ENCODE measurements at places on chromosomes 3 and 15.
A peak's percentile ranks its signal among the peaks of the same experiment; 100 is the strongest.

DNA sequence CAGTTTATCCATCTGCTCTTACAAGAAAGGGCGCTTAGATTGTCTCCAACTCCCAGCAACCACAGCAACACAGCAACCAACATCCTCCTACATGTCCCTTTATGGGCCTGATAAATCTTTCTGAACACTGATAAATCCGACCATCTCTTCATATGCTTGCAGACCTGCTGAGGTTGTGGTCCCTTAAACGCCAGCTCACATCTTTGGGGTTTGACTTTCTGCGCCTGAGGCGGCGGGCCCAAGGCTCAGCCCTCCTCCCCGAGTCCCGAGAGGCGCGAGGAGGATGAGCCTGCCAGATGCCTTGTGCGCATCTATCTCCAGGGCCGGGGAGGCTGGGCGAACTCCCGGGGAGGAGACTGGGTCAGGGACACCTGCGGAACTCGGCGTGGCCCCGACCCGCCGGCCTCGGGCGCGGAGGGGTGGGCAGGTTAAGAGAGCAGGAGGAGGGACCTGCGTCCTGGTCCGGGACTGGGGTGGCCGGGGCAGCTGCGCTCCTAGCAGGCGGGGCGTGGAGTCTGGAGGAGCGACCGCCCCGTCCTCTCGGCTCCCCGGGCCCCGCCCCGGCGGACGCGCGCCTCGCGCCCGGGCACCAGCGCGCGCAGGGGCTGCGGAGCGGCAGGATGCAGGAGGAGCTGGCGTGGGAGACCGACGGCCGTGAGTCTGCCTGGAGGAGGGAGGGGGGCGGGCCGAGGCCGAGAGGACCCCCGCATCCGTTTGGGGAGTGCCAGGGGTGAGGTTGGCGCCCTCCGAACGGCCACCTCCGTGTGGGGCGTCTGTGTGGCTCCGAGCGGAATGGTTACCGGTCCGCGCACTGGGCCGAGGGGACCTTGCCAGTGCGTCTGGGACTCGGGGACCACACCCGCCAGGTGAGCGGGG lies at the start of gene ANKDD1A:
ANKDD1A (plus strand) TSS at position 592 of the 876 bp plus-strand sequence; CDS start at position 621, 29 bp downstream.
- H3K36me3 ChIP-seq: no peaks in the 10 kb centered on the region
- peak within 1 kb of the TSS; percentile 81 for H3K4me3 ChIP-seq
- no peak within 1 kb of the TSS for H3K27ac ChIP-seq
- H3K4me1 ChIP-seq: peaks cover 8% of the 10 kb centered on the region
- peaks cover 24% of the 10 kb centered on the region for H3K27me3 ChIP-seq

- H3K4me3 ChIP-seq: no peak overlapping the region
- no peaks in the 10 kb centered on the region for H3K4me1 ChIP-seq
- H3K36me3 ChIP-seq: no peaks in the 10 kb centered on the region
These were observed 45.7 kb upstream of the ADGRG7 start for GRCh38 chr3:100563652-100564211.

DNA sequence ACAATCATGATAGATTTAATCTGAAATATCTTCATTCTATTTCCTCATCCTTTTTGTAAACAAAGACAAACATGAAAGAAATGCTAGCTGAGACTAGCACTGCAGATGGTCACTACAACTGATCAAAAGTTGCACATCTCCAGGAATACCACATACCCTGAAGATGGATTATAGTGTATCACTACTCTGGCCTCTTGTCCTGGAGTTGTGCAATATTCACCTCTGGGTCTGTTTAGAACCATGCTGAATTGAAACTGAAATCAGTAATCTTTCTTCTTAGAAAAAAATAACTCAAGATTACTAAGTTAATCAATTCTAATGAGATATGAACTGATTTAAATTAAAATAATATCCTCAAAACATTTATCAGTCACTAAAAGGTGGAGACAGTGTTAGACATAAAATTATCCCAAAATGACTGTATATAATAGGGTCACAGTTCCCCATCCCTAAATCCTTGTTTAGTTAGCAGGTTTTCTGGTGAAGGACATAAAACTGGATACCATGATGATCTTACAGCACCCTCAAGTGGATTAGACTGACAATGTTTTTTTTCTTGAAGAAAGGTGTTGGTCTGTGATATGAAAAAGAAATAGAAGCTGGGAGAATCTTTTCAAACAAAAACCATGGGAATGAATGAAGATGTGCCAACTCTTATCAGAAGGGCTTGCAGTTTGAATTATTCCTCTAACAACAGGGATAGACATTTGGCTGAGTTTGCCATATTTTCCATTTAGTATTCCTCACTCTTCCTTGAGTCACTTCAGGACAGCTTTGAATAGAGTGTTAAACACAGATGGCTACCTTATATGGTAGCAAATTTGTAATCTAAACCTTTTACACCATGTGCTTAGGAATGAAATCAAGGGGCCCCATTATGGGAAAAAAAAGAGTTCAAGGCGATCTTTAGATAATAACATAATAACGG lies 7.1 kb upstream of the TTC14 start:
- no peak overlapping the region for H3K4me3 ChIP-seq
- no peaks in the 10 kb centered on the region for H3K4me1 ChIP-seq
- no peak for DNase-seq
- peaks cover 27% of the 10 kb centered on the region for H3K27me3 ChIP-seq
- no peaks in the 10 kb centered on the region for H3K36me3 ChIP-seq

DNA sequence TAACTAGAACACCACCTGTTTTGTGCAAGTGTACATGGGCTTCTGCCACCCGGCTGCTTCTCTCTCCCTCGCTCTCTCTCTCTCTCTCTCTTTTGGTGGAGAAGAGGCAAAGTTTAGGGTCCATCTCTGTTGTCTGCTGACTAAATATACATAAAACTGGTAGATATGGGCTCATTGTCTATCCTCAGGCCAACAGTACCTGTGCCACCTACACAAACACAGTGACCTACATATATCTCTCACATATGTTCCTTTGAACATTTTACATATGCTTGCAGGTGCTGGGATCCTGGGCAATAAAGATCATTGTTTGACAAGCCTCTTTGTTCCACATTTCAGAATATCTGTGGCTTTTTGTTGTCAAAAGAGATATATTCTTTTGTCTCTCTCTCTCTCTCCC lies 256.3 kb upstream of the KCNH8 start:
- DNase-seq: no peak
- no peaks in the 10 kb centered on the region for H3K36me3 ChIP-seq
- peaks cover 34% of the 10 kb centered on the region for H3K4me1 ChIP-seq
- H3K27me3 ChIP-seq: peaks cover 20% of the 10 kb centered on the region
- H3K4me3 ChIP-seq: no peak overlapping the region
- no peak overlapping the region for H3K27ac ChIP-seq

DNA sequence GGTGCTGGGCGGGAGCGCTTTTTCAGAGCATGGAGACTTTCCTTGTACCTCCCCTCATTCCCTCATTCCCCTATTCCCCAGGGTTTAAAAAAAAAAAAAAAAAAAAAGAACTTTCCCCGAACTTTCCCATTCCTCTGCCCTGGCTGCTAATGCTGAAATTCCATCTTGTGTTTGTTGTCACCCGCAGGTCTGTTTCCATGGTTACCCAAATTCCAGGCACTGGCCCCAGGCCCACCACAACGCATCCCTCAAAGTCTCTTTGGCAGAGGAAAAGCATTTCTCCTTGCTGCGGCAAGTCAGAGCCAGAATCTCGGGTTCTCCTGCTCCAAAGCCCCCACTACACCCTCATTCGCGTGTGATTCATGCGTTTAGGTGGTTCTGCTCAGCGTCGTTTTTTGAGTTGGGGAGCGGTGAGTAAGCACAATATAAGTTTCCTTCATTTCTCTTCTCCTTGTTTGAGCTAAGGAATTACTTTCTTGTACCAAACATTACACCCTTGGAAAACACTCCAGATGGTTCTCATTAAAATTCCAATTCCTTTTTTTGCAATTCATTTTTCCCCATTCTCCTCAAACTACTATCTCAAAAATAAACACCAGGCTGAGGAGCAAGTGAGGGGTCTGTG lies 21.6 kb downstream of the ANAPC13 start:
- H3K36me3 ChIP-seq: no peaks in the 10 kb centered on the region
- H3K27me3 ChIP-seq: peaks cover 12% of the 10 kb centered on the region
- H3K27ac ChIP-seq: no peak overlapping the region
- H3K4me1 ChIP-seq: no peaks in the 10 kb centered on the region

GRCh38 chr3:74351213-74351612 lies 263.2 kb downstream of the CNTN3 start:
- no peaks in the 10 kb centered on the region for H3K27me3 ChIP-seq
- no peaks in the 10 kb centered on the region for H3K36me3 ChIP-seq
- H3K27ac ChIP-seq: no peak overlapping the region

GRCh38 chr3:101228441-101228840 lies 91.9 kb downstream of the IMPG2 start:
- DNase-seq: no peak
- H3K27me3 ChIP-seq: no peaks in the 10 kb centered on the region
- H3K36me3 ChIP-seq: no peaks in the 10 kb centered on the region
- H3K27ac ChIP-seq: no peak overlapping the region

- no peak overlapping the region for H3K4me3 ChIP-seq
- H3K36me3 ChIP-seq: no peaks in the 10 kb centered on the region
- no peak overlapping the region for H3K27ac ChIP-seq
- H3K27me3 ChIP-seq: peaks cover 9% of the 10 kb centered on the region
- peaks cover 3% of the 10 kb centered on the region for H3K4me1 ChIP-seq
These were observed 67.6 kb downstream of the ABTB1 start for GRCh38 chr3:127740136-127740915.

DNA sequence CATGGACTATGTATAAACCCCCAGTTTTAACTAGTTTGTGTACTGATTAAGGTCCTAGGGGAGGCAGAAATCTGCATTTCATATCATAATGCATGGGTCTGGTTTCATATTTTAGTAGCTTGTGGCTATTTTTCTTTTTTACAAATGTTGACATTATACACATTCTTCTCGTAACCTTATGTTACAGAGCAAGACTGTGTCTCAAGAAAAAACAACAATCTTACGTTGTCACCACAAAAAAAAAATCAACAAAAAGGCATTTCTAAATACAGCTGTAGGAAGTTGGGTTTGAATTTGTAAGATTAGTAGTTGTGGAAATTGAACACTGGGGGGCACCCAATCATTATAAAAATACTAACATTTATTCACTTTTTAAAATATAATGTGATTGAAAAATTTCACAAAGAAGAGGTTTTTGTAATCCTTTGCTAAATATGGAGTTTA lies 17.9 kb downstream of the SERP1 start:
- no peak overlapping the region for H3K4me3 ChIP-seq
- DNase-seq: no peak
- peaks cover 23% of the 10 kb centered on the region for H3K27me3 ChIP-seq
- no peaks in the 10 kb centered on the region for H3K36me3 ChIP-seq
- peaks cover 6% of the 10 kb centered on the region for H3K4me1 ChIP-seq

DNA sequence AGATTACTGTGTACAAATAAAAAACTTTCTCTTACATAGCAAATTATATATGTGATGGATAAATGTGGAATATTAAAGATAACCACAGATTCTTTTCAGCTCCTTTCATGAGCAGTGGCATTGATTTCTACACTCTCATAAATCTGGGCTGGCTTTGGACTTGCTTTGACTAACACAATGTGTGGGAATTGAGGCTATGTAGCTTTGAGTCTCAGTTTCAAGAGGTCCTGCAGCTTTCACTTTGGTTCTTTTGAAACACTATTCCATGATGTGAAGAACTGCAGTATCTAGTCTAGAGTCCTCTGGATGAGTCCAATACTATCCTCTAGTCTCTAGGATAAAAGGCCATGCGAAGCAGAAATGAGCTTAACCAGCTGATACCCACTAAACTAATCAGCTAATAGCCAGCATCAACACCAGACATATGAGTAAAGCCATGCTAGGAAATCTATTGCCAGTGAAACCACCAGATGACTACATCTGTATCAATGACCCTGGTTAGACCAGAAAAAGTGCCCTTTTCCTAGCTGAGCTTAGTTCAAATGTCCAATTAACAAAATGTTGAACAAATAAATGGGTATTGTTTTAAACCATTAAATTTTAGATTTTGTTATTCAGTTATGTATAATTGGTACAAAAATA lies 274.9 kb upstream of the ZPLD1 start:
- no peaks in the 10 kb centered on the region for H3K36me3 ChIP-seq
- DNase-seq: no peak
- H3K27me3 ChIP-seq: no peaks in the 10 kb centered on the region

DNA sequence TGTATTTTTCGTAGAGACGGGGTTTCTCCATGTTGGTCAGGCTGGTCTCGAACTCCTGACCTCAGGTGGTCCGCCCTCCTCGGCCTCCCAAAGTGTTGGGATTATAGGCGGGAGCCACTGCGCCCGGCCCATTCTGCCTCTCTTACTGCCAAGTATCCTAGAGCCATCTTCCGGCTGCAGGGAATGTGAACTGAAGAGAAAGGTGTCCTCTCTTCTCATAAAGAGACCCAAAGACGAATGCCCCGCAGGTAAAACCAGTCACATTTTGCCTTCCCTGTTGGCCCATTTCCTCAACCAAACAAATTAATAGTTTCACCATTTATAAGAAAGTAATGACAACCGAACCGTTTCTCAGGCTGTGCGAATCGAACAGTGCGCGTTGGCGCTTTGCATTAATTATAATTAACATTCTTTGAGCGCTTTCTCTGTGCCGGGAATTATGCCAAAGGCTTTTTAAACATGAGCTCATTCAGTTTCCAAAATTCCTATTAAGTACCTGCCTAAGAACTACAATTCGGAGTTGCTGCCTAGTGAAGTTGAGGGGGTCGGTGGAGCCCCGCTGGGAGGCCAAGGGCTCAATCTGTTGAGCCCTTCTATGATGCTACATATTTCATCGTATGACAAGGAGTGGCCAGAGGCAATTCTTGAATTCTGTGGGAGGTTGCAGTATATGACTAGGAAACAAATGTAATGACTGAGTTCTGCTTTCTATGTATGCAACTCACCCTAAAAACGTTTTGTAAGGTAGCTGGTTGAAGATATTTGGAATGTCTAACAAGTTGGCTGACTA lies 819 bp upstream of the RPL24 start:
- peaks cover 29% of the 10 kb centered on the region for H3K36me3 ChIP-seq
- no peaks in the 10 kb centered on the region for H3K27me3 ChIP-seq
- H3K4me1 ChIP-seq: peaks cover 24% of the 10 kb centered on the region
- peak overlapping the region; percentile 97 for H3K27ac ChIP-seq

- no peak overlapping the region for H3K4me3 ChIP-seq
- peaks cover 3% of the 10 kb centered on the region for H3K27me3 ChIP-seq
- DNase-seq: no peak
- H3K27ac ChIP-seq: no peak overlapping the region
- H3K36me3 ChIP-seq: no peaks in the 10 kb centered on the region
These were observed 89.5 kb downstream of the ANP32A start for GRCh38 chr15:68730976-68731897.

DNA sequence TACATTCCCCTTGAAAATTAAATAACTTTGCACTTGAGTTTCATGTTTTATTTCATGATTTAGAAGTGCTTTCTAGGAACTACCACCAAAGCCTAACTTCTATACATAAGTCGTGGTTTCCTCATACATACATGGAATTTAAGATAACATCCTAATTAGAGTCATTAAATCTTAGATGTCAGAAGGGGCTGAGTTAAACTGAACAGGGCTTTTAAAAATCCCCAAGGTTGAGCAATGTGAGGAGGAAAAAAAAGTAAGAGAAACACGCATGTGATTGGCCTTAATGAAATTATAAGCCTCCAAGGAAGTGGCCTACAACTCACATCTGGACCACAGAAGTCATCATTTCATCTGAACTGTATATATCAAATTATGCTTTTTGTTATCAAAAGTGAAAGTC lies 303.1 kb upstream of the SEMA6D start:
- no peaks in the 10 kb centered on the region for H3K27me3 ChIP-seq
- no peaks in the 10 kb centered on the region for H3K4me1 ChIP-seq
